ENCODE measurements at places on chromosomes 7 and 10.

GRCh38 chr10:49394933-49395740 lies 752 bp downstream of the DRGX start:
- DNase-seq = no peak

- no peak for DNase-seq
Observed at GRCh38 chr10:132112611-132113010, 46.9 kb downstream of the JAKMIP3 start.

GRCh38 chr10:19922236-19922963 lies 106.2 kb downstream of the PLXDC2 start:
- DNase-seq = no peak

- DNase-seq = no peak
Observed at GRCh38 chr7:135930565-135931461, 46.3 kb downstream of the MTPN start.

DNA sequence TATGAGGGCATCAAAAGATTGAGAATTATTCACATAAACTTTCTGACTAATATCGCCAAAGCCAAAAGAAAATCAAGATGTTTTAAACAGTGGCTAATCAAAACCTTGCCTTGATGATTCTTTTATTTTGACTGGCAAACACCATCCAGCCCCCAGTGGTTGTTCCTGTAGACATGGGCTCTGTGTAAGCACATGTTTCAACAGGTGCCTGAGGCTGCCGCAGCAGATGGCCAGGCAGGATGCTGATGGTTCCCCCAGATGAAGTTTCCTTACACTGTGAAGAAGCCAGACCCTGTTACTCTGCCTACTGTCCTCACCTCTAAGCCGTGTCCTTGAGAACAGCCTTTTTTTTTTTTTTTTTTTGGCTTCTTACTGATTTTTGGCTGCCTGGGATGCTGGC lies 146.5 kb downstream of the RAB11FIP2 start:
- DNase-seq = no peak

DNA sequence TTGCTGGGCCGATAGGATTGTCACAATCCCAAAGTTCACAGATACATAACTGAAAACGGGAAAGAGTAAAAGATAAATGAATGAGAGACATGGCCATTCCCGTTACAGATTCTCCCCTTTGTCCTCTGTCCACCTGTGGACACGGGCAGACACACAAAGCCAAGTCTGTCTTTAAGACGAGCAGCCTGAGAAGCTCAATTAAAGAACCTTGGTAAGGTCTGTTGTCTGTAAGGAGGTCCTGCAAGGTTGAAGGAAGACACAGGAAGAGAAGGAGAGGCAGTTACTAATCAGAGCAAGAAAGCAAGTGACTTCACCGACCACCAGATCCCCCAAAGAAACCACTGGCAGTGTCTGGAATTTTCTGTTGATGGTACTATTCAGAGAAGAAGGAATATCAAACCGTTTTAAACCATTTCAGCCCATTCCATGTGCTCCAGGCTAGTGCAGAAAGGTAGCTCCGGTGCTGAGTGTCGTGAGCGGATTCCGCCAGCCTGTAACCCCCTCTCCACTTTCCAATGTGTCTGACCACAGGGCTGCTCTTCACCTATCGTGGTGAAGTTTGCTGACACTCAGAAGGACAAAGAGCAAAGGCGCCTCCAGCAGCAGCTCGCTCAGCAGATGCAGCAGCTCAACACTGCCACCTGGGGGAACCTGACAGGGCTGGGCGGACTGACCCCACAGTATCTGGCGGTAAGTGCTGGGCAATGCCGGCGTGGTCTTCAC lies 252.6 kb downstream of the CELF2 start:
- DNase-seq = peak; percentile 46

DNA sequence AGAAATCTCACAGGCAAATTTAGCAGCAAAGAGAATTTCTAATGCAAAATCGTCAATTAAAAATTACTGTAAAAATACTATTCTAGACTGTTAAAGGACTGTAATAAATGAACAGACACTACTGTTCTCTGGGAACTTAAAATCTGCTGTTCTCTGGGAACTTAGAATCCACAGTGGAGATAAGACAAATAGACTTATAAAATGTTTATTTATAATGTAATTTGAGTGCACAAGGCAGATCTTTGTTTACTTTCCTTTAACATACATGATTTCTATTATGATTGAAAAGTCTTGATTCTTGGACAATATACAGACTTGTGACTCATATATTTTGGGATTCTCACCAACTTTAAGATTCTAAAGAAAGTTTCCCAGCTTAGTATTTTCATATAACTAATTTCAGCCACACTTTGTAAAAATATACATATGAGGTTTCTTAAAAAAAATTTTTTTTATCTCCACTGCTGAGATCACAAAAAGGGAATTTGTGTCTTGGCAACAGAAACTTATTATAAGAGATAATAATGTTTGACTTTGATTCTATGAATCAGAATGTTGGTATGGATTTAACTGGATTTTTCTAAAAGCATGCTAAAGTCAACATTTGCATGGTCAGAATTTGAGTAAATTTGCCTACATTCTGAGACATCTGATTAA lies 166.3 kb upstream of the RHOBTB1 start:
- no peak for DNase-seq

DNA sequence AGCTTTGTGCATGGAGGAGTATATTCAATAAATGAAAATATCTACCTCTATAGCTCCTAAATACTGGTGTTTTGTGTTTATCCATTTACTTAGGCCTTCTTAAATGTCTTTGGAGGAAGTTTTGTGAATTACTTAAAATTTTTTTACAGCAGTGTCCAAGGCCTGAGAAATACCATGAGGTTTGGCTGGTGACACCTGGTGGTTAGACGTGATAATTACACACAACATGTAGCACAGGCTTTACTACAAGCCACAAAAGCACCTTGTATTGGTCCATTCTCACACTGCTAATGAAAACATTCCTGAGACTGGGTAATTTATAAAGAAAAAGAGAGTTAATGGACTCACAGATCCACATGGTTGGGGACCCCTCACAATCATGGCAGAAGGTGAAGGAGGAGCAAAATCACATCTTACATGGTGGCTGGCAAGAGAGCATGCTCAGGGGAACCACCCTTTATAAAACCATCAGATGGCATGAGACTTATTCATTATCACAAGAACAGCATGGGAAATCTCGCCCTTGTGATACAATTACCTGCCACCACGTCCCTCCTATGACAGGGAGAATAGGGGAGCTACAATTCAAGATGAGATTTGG lies 20.6 kb downstream of the HYAL4 start:
- DNase-seq = peak; percentile 44

DNA sequence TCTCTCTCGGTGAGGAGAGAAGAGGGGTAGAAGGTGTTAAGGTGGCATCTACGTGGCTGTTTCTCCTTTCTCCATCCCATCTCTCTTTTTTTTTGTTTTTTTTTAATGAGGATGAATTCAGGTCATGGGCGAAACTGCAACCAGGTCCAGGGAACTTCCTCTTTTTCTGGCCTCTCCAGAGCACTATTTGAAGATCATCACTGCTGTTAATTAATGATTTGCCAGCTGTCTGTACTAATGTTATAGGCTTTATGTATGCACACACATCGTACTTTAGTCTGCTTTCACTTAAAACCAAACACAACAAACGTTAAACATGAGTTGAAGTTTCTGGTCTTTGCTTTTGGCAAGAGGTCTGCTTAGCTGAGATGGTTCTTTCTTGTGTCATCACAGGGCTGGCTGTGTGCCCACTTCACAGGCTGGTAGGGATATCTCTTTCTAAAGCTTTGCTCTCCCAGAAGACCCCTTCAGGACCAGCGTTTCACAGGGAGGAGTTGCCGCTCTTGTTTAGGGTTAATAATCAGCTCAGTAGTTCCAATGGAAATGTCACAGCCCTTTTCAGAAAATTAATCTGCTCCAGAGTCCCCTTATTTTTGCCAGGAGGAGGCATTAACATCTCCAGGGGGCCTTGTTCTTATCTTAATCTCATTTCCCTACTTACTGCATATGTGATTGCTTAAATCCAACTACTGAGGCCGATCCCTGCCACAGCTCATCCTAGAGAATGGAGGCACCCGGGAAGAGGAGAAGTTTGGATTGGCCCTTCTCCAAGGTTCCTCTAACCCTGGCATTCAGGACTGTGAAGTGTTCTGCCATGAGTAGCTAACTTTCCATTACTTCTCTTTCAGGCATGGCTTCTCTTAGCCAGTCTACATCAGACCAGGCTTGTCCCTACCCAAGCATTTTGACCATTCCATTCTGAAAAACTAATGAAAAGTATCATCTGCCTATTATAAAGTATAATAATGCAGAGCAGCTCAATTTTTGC lies 273.9 kb upstream of the NFE2L3 start:
- DNase-seq = no peak

DNA sequence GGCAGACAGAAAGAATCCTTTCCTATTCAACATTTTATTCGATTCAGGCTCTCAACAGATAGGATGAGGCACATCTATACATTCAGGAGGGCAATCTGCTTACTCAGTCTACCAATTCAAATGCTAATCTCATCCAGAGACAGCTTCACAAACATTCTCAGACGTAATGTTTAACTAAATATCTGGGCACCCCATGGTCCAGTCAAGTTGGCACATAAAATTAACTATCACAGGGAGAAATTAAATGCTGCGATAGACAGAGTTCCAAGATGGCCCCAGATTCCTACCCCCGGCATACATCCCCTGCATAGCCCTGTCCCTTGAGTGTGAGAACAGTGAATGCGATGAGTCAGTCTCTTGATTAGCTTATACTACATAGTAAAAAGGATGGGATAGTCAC lies 184.3 kb downstream of the FGFR2 start:
- no peak for DNase-seq

- no peak for DNase-seq
Observed at GRCh38 chr7:84393786-84394185, 199.2 kb upstream of the SEMA3A start.

DNA sequence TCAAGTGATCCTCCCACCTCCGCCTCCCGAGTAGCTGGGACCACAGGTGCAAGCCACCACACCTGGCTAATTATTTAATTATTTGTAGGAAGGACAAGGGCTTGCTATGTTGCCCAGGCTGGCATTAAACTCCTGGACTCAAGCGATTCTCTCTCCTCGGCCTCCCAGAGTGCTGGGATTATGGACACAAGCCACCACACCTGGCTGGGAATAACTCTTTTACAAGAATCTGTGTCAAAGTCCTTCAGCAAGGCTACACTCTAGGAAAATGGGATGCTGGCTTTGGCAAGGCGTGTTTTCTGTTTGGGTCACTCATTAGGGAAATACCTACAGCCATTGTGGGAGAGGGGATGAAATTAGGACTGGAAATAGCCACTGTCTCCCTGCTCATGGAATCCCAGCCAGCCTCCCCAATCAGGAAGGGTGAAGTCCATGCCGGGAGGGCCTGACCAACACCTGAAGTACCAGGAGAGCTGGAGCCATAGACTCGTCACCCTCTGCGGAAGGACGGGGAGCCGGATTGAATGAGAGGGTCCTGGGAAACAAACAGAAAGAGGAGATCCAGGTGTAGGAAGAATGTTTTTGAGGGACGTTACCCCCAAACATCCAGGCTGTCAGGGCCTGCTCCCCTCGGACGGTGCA lies 72.2 kb upstream of the MYL10 start:
- no peak for DNase-seq

DNA sequence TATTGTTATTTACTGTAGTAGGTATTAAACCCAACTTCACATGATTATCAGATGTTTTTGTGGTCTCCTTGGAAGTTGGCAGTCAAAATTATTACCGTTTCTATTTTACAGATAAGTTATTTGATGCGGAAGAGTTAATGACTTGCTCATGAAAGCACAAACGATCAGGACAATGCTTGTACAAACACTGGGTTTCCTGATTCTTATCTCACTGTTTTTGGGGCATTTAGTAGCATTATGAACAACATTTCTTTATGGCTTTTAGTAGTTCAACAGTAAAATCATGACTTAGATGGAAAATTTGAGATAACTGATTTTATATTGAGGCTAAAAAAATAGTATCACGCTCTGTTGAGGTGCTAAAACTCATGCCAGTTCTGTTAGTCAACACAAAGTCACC lies 361.5 kb upstream of the MBL2 start:
- DNase-seq = no peak

GRCh38 chr7:146208492-146208891 lies 91.9 kb downstream of the CNTNAP2 start:
- no peak for DNase-seq

DNA sequence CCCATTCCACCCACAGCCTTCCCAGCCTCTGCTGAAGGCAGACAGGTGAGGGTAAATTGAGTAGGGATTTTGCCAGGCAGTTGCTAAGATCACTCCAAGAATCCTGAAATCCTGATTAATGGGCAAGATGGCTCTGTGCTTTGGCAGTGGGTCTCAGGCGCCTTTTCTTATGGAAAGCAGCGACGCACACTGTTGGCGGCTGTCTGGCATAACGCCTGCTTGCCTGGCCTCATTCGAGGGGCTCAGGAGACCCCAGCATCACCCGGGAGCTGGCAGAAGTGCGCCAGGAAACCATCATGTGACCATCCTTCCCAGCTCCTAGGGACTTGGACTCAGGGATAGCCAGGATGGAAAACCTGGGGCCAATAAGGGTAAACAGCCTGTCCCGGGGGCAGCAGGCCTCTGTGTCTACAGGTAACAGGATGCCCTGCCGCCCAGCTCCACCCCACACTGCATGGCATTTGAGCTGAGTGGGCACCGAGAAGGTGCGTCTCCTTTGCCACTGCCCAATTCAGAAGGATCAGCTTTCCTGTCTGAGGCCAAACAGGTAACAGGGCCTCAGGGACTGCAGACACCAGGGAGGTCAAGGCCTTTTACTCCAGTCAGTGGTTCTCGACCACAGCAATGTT lies 98.6 kb downstream of the FAM53B start:
- DNase-seq = no peak

GRCh38 chr10:69697006-69697405 lies 67.0 kb downstream of the FAM241B start:
- no peak for DNase-seq

GRCh38 chr7:130741331-130741995 lies 7.5 kb upstream of the KLF14 start:
- no peak for DNase-seq

- DNase-seq = no peak
Observed at GRCh38 chr7:26307226-26307625, 15.6 kb downstream of the SNX10 start.

GRCh38 chr7:120445276-120445675 lies 172.3 kb downstream of the KCND2 start:
- no peak for DNase-seq

GRCh38 chr7:70638158-70639107 lies 493.5 kb upstream of the GALNT17 start:
- no peak for DNase-seq

GRCh38 chr10:117938104-117938503 lies 108.6 kb downstream of the RAB11FIP2 start:
- DNase-seq = no peak

DNA sequence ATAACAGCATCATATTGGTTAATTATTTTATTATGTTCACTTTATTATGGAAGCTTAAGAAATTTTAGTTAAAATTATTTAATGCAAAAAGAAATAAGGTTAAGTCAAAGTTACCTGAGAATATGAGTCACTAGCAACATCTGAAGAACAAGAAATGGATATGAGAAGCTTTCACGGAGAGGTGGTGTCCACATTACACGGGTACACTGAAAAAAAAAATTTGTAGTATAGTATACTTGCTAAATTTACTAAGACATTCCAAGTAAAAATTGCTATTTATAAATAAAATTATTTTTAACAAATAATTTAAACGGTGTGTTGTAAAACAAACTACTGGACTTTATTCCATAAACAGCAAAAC lies 63.9 kb downstream of the DPY19L1 start:
- DNase-seq = no peak

Data from substantia nigra (tissue), 51 donors.